ENCODE measurements at places on chromosomes 13 and 19. TPM values are rescaled to one million over a fixed set of nuclear protein-coding genes. Genes with fewer than 3 reads are reported as not detected.

GRCh38 chr13:110463871-110464510 lies 97.5 kb downstream of the RAB20 start:
- no peak for DNase-seq

DNA sequence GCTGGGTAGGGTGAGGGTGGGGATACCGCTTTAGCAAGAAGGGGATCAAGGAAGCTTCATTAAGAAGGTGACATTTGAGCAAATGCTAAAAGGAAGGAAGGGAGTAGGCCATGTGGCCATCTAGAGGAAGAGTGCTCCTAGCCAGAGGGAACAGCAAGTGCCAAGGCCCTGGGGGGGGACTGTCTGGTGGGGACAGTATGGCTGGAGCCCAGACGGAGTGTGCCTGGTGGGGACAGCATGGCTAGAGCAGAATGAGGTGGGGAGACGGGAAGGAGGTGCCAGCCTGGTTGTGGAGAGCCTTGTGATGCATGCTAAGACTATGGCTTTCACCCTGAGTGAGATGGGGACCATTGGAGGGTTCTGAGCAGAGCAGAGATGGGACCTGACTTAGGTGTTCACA lies 2.1 kb upstream of the TGFB1 start:
- no peak for DNase-seq

DNA sequence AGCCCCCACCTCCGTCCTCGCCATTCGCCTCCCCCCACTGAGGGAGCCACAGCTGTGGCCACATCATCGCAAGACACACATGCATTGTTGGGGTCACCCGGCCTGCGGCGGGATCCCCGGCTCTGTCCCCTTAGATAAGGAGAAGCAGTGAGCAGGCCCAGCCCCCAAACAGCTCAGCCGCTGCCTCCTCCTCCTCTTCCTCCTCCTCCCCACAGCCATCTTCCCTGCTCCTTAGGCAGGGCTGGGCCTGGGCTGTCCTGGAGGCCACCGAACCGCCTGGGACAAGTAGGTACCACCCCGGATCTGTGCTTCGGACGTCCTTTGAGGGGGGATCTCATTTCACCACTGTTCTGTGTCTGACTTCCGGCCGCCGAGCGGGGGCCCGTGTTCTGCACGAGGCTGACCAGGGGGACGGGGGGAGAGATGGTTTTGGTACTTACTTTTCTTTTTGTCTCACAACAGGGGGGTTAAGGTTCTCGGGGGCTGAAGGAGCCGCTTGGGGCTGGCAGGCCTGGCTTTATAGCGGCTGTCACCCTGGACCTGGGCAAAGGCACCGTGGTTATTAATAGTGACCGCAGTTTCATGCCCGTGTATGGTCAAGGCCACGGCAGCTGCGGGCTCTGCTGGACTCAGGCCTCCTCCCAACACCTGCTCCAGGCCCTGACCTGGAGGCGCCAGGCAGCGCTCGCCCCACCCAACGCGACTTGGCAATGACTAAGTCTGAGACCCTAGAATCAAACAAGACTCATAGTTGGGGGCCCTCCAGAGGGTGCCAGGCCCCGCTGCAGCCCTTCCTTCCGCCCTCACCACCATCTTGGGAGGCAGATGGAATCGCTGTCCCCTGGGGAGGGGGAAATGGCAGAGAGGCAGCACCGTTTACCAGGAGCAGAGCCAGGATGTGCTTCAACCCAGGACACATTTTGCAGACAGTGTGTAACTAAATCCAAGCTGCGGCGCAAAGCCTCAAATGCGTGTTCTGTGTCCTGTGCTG lies 18.3 kb downstream of the NMRK2 start:
- no peak for DNase-seq

DNA sequence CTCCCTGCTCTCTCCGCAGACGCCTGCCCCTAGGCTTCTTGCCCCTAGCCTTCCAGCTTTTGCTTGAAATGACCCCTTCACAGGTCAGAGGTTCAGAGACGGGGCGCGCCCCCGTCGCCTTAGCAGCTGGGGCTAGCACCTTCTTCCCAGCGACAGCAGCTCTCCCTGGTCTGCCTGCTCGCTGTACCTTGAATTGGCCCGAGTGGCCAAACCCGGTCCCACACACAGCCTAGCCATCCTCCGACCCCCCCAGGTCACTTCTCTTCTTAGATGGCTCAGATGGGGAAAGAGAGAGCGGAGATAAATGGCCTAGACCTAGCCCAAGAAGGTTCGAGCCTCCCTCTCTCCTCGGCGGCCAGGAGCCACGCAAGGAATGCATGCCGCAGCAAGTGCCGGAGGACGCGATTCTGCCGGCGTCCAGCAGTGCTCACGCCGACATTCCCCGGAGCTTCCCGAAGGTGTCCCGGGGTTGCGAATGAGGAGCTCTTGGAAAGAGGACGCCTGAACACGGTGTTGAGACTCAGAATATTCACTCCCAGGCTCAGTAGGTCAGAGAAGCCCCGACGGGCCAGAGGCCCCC lies 1.3 kb downstream of the CDX2 start:
- peak; percentile 41 for DNase-seq

GRCh38 chr19:44903602-44904425 lies 1.8 kb upstream of the APOE start:
- peak; percentile 84 for DNase-seq

GRCh38 chr13:50511877-50512341 lies 331.6 kb downstream of the DLEU7 start:
- DNase-seq = no peak

DNA sequence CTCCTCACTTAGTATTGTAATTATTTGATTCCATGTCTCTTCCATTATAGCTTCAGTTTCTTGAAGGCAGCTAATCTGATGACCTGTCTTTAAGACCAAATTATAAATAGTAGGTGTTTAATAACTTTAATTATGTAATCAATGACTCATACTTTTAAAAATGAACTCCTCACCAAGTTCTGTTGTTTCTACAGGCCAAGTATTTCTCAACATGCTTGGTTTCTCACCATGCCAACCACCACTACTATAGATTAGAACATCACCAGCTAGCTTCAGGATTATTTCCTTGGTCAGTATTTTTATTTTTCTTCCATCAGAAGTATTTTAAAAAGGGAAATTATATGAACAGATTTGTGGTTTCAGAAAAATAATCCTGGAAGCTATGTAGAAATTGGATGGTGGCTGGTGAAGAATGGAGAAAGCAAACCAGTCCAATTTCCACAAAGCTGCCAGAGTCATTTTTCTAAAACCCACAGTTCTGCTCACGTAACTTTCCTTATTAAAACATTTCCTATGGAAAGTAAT lies 237.7 kb upstream of the DACH1 start:
- DNase-seq = no peak

- DNase-seq = no peak
Observed at GRCh38 chr19:32652894-32653598, 21.9 kb downstream of the ANKRD27 start.

GRCh38 chr19:679418-680286 lies 3.5 kb downstream of the FSTL3 start:
- peak; percentile 64 for DNase-seq

GRCh38 chr19:41428481-41428859 lies 1.3 kb upstream of the B3GNT8 start:
- no peak for DNase-seq

GRCh38 chr13:113890774-113891480 lies 27.1 kb upstream of the GAS6 start:
- no peak for DNase-seq

- DNase-seq = no peak
Observed at GRCh38 chr13:26616126-26616525, 58.6 kb downstream of the WASF3 start.

GRCh38 chr13:98524391-98524790 lies 52.5 kb downstream of the STK24 start:
- DNase-seq = no peak

- DNase-seq = peak; percentile 41
Observed at GRCh38 chr13:76887076-76887563, 915 bp upstream of the KCTD12 start.

GRCh38 chr13:85241060-85241459 lies 558.2 kb downstream of the SLITRK6 start:
- DNase-seq = no peak

GRCh38 chr13:110560601-110561343 lies 750 bp downstream of the RAB20 start:
- DNase-seq = peak; percentile 57

- no peak for DNase-seq
Observed at GRCh38 chr13:40026741-40027140, 371.3 kb downstream of the COG6 start.

DNA sequence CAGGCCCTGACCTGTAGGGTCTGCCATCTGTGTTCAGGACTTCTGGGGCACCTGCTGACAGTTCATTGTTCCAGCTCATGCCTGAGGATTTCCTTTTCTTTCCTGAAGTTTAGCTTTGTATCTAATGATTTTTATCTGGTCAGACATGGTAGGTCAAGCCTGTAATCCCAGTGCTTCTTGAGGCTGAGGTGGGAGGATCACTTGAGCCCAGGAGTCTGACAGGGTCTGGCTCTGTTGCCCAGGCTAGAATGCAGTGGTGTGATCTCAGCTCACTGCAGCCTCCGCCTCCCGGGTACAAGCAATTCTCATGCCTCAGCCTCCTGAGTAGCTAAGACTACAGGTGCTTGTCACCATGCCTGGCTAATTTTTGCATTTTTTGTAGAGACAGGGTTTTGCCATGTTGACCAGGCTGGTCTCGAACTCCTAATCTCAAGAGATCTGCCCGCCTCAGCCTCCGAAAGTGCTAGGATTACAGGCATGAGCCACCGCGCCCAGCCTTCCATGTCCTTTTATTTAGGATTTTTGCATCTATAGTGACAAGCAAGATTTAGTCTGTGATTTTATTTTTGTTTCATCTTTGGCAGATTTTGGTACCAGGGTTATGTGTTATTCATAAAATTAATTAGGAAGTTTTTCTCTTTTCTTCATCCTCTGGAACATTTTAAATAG lies 33.2 kb downstream of the CHST8 start:
- peak; percentile 14 for DNase-seq

GRCh38 chr13:38862443-38862842 lies 128.2 kb downstream of the STOML3 start:
- DNase-seq = no peak

DNA sequence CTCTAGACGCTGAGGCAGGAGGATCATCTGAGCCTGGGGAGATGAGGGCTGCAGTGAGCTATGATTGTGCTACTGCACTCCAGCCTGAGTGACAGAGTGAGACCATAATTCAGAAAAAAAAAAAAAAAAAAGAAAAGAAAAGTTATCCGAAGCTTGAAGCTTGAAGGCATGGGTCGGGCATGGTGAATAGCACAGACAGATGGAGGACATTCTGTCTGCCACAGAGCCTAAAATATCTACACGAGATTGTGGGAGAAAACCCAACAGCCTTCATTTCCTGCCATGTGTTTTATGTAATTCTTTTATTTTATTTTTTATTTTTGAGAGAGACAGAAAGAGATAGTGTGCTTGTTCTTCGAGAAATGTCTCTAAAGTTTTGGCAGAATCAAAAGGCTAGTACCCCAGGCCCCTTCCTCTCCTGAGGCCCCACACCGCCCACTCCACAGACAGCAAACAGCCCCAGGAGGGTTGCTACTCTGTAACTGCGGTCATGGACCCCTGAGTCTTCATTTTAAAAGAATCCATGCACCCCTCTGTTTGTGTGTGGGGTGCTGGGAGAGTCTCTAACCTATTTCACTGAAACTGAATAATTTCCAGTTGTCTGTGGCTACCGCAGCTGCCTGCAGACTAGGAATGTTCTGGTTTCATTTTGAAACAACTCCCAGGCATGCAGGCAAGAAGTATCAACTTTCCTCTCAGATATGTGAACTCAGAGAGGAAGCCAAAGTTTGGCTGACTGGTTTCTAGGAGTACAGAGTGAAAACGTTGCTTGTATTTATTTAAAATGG lies 38.4 kb upstream of the RCBTB2 start:
- DNase-seq = no peak

GRCh38 chr13:104571161-104571892 lies 1505.1 kb upstream of the SLC10A2 start:
- peak; percentile 75 for DNase-seq

- DNase-seq = no peak
Observed at GRCh38 chr13:99442273-99442895, 58.9 kb upstream of the TM9SF2 start.

C2CD4C gene
- total RNA-seq = 14.6 TPM

RB1 gene
- total RNA-seq = 20.5 TPM

UBE2L5 gene
- not detected for total RNA-seq

TEX30 gene
- 13.1 TPM for total RNA-seq

Measured in H9 (cell line).